ENCODE measurements at places on chromosomes 3 and 15.

DNA sequence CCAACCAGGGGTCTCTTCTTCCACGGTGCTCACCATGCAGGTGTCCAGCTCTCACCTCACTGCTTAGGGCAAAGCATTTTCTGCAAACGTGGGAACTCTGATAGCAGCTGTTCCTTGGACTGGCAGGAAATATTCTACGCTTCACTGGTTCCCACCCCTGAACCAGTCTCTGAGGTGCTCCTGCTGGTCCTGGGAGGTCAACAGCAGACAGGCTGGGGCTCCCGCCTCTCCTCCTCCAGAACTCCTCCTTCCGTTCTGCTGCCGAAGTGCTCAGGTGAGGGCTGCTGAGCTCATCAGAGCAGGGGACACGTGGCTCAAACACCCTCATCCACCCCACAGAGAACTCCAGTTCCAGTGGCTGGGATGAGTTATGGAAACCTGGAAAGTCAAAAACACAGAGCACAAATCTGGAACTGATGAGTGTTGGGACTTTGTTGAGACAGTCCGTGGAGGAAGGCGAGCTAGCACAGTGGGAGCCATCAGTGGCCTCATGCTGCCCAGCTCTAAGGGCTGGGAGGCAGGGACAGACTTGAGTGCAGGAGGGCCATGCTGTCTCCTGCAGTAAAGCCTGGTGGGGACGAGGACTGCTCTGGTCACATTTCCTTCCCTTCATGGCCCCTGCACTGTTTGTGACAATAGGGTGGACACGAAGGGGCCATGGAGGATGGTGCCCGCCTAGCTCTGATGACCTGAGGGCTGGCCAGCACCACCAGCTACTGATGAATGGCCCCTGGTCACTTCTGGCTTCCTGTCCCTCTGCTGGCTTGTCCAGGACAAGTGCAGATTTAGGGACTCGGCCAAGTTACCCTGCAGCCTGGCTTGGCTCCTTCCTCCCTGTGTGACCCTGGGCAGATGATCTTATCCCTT is 137.8 kb downstream of the KLF13 start:
- no peak for DNase-seq

- DNase-seq: no peak
These were observed 1.3 kb downstream of the OCA2 start for GRCh38 chr15:28097656-28098359.

- DNase-seq: no peak
These were observed 41.3 kb upstream of the RARB start for GRCh38 chr3:25386686-25387255.

- peak; percentile 92 for DNase-seq
These were observed at the start of gene DISP2 for GRCh38 chr15:40357723-40358470. Gene DISP2, plus strand, starts transcription at chr15:40358219. Its CDS starts 103 bp downstream, at chr15:40358322.

DNA sequence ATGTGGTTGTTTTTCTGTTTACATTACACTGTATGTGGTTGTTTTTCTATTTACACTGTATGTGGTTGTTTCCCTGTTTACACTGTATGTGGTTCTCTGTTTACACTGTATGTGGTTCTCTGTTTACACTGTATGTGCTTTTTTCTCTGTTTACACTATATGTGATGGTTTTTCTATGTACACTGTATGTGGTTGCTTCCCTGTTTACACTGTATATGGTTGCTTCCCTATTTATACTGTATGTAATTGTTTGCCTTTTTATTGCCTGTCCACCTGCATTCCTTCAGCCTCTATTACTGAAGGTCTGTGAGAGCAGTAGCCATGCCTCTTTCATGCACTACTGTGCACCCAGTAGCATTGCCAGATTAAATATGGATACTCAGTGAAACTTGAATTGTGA is 94.3 kb downstream of the MITF start:
- no peak for DNase-seq

- DNase-seq: no peak
These were observed 3.9 kb upstream of the SH3GL3 start for GRCh38 chr15:83443076-83443847.

- DNase-seq: no peak
These were observed 27.6 kb downstream of the FOXL2 start for GRCh38 chr3:138919325-138919724.

DNA sequence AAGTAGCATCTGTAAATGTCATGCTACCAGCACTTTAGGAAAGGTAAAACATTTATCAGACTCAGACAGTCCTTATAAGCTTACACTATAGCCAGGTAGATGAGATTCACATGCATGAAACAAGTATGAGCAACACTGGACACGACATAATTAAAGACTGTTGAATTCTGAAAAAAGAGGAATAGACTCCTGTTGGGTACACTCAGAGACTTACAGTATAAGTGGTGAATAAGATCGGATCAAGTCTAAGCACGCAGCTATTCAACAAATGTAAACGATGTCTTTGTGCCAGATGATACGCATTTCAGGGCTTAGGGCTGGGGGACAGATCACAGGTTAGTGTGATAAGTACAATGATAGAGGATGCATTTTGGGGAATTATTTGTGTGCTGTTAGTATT is 43.2 kb upstream of the SPPL2A start:
- no peak for DNase-seq

DNA sequence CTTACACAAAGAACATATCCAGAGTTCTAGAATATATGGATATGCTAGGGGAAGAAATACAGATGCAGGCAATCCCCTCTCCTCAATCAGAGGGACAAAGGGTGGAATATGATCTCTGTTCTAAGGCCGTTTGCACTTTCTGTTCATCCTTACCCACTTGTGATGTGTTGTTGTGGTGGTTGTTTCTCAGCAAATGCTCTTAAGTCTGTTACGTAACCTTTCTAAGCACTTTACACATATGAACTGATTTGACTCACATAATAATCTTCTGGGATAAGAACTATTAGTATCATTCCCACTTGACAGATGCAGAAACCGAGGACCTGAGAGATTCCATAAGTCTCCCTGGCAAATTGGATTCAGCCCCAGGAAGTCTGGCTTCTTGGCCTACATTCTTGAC is 40.5 kb downstream of the NGRN start:
- DNase-seq: no peak

DNA sequence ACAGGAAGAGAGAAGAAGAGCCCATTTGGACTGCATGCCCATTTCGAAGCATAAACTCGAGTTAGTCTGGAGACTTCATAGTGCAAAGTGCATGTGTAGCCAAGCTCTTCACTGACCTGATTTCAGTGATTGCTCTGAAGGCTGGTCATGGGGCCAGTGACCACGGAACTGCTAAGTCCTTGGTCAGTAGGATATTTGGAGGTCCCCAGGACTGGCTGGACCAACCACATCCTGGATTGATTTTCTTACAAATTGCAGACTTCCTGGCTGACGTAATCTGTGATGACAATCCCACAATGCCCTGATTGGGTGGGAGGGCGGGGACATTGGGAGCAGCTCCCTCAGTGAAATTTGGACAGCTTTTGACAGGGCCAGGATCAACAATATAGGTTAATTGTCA is 233.4 kb downstream of the CACNA2D3 start:
- DNase-seq: no peak

- DNase-seq: no peak
These were observed 446.5 kb downstream of the CNTN3 start for GRCh38 chr3:74167926-74168325.

GRCh38 chr15:64767203-64767602 is 8.2 kb downstream of the RBPMS2 start:
- no peak for DNase-seq

- DNase-seq: no peak
These were observed 41.2 kb downstream of the CCDC12 start for GRCh38 chr3:46935168-46935858.

DNA sequence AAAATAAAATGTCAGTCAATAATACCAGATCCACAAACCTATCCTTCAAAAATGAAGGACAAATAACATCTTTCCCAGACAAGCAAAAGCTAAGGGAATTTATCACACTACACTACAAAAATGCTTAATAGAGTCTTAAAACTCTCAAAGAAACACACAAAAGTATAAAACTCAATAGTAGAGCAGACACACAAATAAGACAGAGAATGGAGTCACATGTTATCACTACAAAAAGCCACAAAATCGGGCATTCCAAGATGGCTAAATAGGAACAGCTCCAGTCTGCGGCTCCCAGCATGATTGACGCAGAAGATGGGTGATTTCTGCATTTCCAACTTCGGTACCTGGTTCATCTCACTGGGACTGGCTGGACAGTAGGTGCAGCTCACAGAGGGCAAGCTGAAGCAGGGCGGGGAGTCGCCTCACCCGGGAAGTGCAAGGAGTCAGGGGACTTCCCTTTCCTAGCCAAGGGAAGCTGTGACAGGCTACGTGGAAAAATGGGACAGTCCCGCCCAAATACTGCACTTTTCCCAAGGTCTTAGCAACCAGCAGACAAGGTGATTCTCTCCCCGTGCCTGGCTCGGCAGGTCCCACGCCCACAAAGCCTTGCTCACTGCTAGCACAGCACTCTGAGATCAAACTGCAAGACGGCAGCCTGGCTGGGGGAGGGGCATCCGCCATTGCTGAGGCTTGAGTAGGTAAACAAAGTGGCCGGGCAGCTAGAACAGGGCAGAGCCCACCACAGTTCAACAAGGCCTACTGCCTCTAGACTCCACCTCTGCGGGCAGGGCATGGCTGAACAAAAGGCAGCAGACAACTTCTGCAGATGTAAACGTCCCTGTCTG is 46.3 kb downstream of the SENP7 start:
- no peak for DNase-seq

GRCh38 chr15:61205346-61205921 is 23.7 kb downstream of the RORA start:
- DNase-seq: no peak

DNA sequence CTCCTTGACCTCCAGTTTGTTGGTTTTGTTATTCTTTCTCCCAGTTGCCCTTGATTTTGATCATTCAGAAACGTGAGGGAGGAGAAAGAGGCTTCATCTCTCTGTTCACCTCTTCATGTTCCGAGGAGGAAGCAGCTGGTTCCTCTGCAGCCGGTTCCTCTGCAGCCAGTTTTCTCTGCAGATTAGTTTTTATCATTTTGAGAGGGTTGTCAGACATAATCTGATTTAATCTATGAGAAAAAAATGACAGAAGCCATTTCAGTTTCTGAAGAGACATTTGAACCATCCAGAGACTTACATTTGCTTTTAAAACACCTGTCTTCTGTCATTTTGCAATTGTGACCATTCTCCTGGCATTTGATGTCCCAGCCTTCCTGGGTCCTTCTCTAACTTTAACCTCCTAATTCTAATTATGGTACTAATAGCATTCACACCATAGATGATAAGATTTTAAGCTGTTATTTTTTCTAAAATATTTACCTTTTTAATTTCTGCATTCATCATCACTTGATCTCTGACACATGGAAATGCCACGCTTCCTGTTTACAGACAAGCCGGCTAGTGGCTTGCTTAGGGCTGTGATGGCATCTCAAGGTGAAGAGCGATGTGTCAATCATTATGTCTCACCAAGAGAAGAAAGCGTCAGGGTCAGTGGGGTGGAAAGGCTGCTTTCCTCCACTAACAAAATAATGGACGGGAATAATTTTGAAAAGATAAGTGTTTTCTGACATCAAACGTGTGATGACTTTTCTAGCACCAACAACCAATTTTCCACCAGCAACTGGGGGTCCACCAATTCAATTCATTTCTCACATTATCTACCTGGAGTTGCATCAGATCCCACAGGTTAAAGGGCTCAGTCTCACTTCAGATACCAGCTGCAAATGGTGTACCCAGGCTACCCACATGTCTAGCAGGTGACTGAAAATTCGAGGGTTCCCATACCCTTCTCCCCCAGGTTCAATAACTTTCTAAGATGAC is 76.4 kb downstream of the CHRNA7 start:
- no peak for DNase-seq

GRCh38 chr3:43094851-43095250 is 11.0 kb downstream of the POMGNT2 start:
- no peak for DNase-seq

GRCh38 chr15:77964193-77964592 is 113.3 kb downstream of the TBC1D2B start:
- DNase-seq: no peak

GRCh38 chr3:24123596-24123995 is 178.5 kb downstream of the NR1D2 start:
- DNase-seq: no peak
